Fibroblast of lung (primary cell): ENCODE measurements at places on chromosomes 4 and X. TPM values are rescaled to one million over a fixed set of nuclear protein-coding genes. Genes with fewer than 3 reads are reported as not detected.

SRPX2 gene
- 13.4 and 18.2 TPM in 2 replicates for total RNA-seq

ANK2 gene
- 75.2 and 95.1 TPM in 2 replicates for total RNA-seq

ARMCX1 gene
- 70.4 and 79.4 TPM in 2 replicates for total RNA-seq

CITED1 gene
- total RNA-seq = 0.17 TPM in 1 of 2 replicates, not detected in the other

SPIN2A gene
- total RNA-seq = 0.50 and 0.51 TPM in 2 replicates

MSX1 gene
- 1.3 and 2.1 TPM in 2 replicates for total RNA-seq

CORIN gene
- under 0.01 and 1.5 TPM in 2 replicates for total RNA-seq

NPNT gene
- 5.9 and 20.3 TPM in 2 replicates for total RNA-seq

RBM46 gene
- under 0.01 TPM in 1 of 2 replicates, not detected in the other for total RNA-seq

PHOX2B gene
- total RNA-seq = not detected in 2 replicates

MAGED4 gene
- 26.9 and 31.1 TPM in 2 replicates for total RNA-seq

SPANXA2 gene
- not detected in 2 replicates for total RNA-seq

VGLL1 gene
- not detected in 2 replicates for total RNA-seq

EGFL6 gene
- 0.17 and 2.1 TPM in 2 replicates for total RNA-seq

MAGEE1 gene
- 0.77 and 1.2 TPM in 2 replicates for total RNA-seq

KLKB1 gene
- 0.17 and 0.26 TPM in 2 replicates for total RNA-seq
